Breast epithelium (tissue), 4 donors: ENCODE measurements at places on chromosomes 1 and 21. TPM values are rescaled to one million over a fixed set of nuclear protein-coding genes. Genes with fewer than 3 reads are reported as not detected.

- DNase-seq = peak; percentile 68
These were observed 29.5 kb downstream of the LDLRAP1 start for GRCh38 chr1:25572708-25573590.

GRCh38 chr21:35357041-35357780, 308.1 kb upstream of the RUNX1 start:
- no peak for DNase-seq

DNA sequence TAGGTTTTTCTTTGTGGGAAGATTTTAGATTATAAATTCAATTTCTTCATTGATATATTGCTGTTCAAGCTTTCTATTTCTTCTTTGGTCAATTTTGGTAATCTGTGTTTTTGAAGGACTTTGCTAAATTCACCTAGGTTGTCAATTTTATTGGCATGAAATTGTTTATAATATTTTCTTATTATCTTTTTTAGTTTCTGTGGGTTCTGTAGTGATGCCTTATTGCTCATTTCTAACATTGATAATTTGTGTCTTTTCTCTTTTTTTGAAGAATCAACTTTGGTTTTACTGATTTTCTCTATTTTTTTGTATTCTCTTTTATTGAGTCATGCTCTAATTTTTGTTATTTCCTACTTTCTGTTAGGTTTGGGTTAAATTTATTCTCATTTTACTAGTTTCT, 123.2 kb downstream of the ADSS2 start:
- no peak for DNase-seq

GRCh38 chr1:47998396-47998990, 1.3 kb upstream of the TRABD2B start:
- no peak for DNase-seq

- DNase-seq = no peak
These were observed 13.1 kb upstream of the EXO1 start for GRCh38 chr1:241834733-241835377.

DNA sequence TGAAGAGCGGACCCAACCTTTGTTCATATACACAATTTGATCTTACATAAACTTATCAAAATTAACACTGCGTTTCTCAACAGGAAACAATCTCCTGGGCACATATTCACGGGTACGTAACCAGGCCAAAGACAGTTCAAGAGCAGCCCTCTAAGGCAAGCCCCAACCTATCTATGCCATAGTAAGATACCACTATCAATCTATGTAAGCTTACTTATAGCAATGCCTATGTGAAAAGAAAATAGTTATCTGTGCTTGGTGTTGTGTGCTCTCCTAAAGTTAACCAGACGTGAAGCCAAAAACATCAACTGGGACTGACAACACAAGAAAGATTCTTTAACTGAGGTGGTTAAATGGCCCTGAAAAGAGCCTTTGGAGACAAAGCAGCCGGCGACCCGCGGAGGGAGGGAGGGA, 49.4 kb upstream of the BOLA1 start:
- no peak for DNase-seq

GRCh38 chr1:151143986-151144385, 2.4 kb downstream of the SEMA6C start:
- peak; percentile 15 for DNase-seq

DNA sequence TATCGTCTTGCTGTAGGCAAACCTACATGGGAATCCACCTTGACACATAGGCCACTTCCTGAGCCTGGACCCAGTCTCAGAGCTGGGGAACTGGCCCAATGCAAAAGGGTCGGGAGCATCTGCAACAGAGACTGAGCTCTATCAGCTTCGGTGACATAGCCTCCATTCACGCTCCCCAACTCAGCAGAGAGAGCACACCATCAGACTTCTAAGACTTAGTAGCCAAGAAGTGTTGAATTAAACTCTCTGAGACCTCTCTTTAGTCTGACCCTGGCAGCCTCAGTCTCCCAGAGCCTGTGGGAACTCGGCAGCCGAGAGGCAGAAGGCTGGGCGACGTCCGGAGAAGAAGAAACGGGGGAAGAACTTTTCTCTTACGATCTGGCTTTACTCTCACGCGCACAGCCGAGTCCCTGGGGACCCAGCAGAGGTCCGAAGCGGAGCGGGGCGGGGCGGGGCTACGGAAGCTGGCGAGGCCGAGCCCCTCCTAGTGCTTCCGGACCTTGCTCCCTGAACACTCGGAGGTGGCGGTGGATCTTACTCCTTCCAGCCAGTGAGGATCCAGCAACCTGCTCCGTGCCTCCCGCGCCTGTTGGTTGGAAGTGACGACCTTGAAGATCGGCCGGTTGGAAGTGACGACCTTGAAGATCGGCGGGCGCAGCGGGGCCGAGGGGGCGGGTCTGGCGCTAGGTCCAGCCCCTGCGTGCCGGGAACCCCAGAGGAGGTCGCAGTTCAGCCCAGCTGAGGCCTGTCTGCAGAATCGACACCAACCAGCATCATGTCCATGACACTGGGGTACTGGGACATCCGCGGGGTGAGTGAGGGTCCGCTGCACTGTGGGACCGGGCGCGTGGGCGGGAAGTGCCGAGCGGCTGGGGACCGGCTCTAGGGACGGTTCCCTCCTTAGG, at the start of gene GSTM4:
Gene GSTM4, plus strand, starts transcription at position 485 of the 905 bp plus-strand sequence. Its CDS starts 291 bp downstream, at position 776.
- peak; percentile 79 for DNase-seq

DNA sequence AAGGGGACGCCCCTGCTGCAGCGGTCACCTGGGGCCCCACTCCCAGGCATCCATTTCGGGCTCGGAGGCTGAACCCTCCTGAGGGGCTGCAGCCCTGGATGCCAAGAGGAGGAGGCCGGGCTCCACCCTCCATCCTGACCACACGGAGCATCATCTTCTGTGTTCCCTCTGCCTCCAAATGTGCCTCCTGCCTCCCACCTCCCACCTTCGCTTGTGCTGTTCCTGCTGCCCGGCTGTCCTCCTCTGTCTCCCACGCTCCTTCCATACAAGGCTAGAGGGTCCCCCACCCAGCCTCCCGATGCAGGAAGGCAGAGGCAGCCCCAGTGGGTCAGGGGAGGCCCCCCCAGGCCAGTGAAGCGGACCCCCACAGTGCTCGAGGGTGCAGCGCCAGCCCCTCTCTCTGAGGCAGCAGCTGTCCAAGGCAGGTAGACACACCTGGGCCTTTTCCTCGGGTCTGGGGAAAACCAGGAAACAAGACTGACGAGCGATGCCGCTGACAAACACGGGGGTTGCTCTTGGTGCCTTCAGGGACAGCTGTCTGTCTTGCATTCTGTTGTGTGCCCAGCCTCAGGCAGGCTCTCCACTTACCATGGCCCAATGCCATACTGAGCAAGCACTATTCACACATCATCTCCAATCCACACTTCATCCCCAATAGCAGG, 16.8 kb upstream of the PLEKHG5 start:
- DNase-seq = no peak

GRCh38 chr1:226688056-226688748, 50.9 kb downstream of the ITPKB start:
- DNase-seq = no peak

GRCh38 chr1:71240656-71241055, 159.8 kb upstream of the ZRANB2 start:
- DNase-seq = no peak

- DNase-seq = no peak
These were observed 49.1 kb upstream of the C1orf146 start for GRCh38 chr1:92168657-92169056.

DNA sequence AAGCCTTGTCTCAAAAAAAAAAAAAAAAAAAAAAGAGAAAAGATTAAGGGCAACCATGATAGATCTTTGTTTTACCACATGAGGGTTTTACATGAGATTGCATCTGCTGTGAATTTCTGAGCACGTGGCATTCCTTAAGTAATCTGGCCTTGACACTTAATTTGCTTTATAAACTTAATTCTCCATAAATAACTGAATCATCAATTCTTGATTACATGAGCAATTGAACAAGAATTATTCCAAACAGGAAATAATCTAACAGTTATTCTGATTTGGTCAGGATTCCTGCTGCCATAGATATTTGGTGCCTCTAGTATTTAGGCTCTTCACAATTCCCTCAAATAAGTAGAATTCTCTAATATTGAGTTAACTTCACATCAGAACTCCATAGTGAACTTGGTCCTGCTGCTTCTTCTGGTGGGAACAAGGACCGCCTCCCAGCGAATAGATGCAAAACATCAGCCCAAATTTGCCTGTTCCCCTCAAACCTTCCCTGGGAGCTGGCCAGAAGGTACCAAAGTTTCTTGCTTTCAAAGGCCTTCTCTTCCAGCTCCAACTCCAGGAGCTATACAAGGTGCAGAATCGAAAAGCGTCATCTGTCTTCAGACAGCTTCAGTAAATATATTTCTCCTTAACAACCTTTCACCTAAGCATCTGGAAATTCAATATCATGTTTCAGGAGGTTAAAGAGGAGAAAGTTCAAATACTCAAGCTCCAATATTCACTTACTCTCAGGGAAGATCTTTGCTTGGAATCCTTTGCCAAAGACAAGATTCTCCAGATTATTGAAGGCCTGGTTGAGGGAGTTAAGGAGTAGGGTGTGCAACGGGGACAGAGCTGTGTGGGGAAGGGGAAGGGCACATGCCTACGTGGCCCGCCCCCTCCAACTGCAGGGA, 1.0 kb downstream of the KRTCAP2 start:
- peak; percentile 15 for DNase-seq

- DNase-seq = no peak
These were observed 118.8 kb downstream of the EPHB2 start for GRCh38 chr1:22829309-22829989.

- no peak for DNase-seq
These were observed 18.3 kb downstream of the EDN2 start for GRCh38 chr1:41466146-41466545.

GRCh38 chr1:61095470-61095812, 13.1 kb downstream of the NFIA start:
- DNase-seq = no peak

- DNase-seq = peak; percentile 56
These were observed 50.1 kb downstream of the NDUFS5 start for GRCh38 chr1:39076127-39076798.

DNA sequence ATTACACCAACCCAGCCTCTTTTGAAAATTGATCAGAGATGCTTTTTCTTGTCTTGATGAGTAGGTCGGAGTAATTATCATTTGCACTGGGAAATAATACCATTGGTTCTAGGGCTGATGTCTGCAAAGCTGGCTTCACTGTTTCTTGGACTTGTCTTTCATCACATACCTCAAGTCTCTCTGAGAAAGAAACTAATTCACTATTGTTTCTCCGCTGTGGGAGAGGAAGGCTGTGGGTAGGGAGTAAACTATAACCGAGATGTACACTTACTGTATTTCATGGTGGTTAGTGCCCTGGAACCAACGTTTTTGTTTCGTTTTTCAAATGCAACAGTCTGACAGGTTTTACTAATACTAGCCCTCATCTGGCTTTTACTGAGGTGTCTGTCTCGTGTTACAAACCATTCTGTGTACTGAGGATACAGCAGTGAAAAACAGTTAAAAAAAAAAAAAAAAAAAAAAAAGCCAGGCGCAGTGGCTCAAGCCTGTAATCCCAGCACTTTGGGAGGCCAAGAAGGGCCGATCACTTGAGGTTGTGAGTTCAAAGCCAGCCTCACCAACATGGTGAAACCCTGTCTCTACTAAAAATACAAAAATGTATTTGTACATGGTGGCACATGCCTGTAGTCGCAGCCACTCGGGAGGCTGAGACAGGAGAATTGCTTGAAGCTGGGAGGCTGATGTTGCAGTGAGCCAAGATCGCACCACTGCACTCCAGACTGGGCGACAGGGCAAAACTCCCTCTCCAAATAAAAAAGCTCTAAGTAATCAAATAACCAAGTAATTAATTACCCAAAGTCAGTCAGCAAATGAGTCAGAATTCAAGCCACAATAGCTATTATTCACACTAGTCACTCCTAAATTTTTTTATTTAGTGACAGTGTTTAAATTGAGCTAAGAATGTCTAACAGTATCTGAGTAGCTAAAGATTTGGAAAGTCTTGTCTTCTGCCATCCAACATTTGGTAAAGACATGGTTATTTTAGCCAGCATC, 23.3 kb downstream of the TOMM20 start:
- no peak for DNase-seq

DNA sequence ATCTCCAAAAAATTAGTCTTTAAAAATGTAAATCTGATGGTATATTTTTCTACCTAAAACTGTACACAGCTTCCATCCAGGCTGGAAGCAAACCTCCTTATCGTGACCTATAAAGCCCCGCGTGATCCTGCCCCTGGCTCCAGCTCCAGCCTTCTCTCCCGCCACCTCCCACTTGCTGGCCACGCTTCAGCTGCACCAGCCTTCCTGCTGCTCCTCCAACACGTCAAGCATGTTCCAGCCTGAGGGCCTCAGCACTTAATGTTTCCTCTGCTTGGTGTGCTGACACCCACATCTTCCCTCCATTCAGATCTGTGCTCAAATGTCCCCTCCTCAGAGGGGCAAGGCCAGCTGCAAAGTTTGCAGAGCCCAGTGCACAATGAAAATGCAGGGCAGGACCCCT, 123.5 kb upstream of the MAGI3 start:
- no peak for DNase-seq

DNA sequence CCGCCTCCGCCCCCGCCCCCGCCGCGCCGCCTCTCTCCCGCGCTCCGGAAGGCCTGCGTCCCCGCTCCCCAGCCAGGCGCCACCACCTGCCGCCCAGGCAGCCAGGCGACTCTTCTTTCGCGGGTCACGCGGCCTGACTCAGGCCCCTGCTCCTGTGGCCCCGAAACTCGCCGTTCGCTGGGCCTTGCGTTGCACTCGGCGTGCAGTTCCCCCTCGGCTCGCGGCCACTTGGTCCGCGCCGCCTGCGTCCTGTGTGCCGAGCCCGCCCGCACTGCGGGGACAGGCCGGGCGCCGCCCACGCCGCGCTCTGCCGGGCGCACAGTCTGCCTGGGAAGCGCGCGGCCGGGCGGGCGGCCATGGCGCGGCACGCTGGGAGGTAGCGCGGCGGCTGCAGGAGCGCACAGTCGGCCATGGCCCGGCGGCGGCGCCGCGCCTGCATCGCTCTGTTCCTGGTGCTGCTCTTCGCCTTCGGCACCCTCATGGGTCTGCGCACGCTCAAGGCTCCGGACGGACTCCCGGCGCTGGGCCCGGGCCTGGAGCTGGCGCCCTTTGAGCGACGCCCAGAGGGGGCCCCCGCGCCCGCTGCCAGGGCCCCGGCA, at the start of gene MANEAL:
Gene MANEAL, plus strand, starts transcription at position 75 of the 599 bp plus-strand sequence. Its CDS starts 336 bp downstream, at position 411.
- no peak for DNase-seq

GRCh38 chr1:197787056-197787455, 11.8 kb upstream of the DENND1B start:
- no peak for DNase-seq

GRCh38 chr21:42489006-42489563, 6.9 kb downstream of the RSPH1 start:
- no peak for DNase-seq

- DNase-seq = no peak
These were observed 658.5 kb downstream of the USP25 start for GRCh38 chr21:16388291-16388690.

GRCh38 chr1:185396126-185396525, 79.1 kb upstream of the IVNS1ABP start:
- no peak for DNase-seq

- peak; percentile 66 for DNase-seq
These were observed 6.6 kb downstream of the SDC3 start for GRCh38 chr1:30901798-30902581.

Gene HES3
- not detected for total RNA-seq

Gene DMBX1
- total RNA-seq = not detected

Gene CD34
- 15.7 TPM for total RNA-seq

Gene TMEM82
- not detected for total RNA-seq
